LHCN-M2 (cell line): ENCODE measurements at places on chromosomes 13 and 19.

DNA sequence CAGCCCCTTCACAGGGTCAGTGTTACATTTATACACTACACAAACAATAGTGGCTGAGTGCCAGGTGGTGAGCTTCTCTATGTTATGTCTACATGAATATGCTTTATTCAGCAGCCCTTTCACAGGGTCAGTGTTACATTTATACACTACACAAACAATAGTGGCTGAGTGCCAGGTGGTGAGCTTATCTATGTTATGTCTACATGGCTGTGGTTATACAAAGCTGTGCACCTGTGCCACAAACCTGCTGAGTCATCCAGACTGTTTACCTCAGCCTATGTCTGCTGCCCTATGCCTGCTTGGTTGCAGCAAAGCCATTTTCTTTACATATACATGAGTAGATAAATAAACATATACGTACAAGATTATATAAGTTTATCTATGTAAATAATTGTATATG, 76.5 kb downstream of the ZNF726 start:
- DNase-seq, result peak; percentile 26

- no peak for DNase-seq
Observed at GRCh38 chr13:73107970-73108369, 49.2 kb downstream of the KLF5 start.

- no peak for DNase-seq
Observed at GRCh38 chr19:38264486-38265212, at the start of gene SPINT2. Gene SPINT2, plus strand, starts transcription at chr19:38264573. Its CDS starts 320 bp downstream, at chr19:38264893.

- no peak for DNase-seq
Observed at GRCh38 chr13:63438951-63439350, 2023.3 kb upstream of the PCDH20 start.
